Esophagus squamous epithelium (tissue), 5 donors: ENCODE measurements at places on chromosomes 13 and 19. TPM values are rescaled to one million over a fixed set of nuclear protein-coding genes. Genes with fewer than 3 reads are reported as not detected.

DNA sequence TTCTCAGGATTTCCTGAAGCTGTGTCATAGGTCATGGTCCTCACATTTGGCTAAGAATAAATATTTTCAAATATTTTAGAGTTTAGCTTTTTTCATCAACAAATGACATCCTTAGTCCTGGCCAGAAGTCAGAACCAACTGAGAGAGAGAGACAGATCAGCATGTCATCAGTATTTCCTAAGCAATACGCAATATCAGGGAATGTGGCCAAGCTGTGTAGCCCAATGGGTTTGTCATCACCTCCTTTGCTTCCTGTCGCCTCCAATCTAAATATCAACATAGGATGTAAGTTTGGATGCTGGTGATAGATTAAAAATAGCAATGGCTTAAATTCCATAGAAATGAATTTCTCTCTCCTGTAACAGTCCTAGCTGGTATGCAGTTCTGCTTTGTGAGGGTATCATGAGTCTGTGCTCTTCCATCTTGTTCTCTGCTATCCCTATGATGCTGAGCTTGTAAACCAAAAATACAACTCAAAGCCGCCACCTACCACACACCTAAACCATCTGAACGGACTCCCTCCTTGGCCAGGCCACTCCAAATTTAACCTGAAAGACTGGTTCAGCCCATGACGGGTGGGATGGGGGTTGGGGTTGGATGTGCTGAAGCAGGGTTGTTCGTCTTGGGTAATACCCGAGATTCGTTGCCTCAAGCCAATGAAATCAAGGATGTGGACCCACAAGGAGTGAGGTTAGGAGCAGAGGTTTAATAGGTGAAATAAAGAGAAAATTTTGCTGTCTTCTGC is 10.0 kb upstream of the IGSF23 start:
- no peak for DNase-seq
- H3K4me3 ChIP-seq, result no peak overlapping the region
- H3K36me3 ChIP-seq, result no peaks in the 10 kb centered on the region
- H3K27me3 ChIP-seq, result no peaks in the 10 kb centered on the region
- peaks cover 24% of the 10 kb centered on the region for H3K4me1 ChIP-seq

DNA sequence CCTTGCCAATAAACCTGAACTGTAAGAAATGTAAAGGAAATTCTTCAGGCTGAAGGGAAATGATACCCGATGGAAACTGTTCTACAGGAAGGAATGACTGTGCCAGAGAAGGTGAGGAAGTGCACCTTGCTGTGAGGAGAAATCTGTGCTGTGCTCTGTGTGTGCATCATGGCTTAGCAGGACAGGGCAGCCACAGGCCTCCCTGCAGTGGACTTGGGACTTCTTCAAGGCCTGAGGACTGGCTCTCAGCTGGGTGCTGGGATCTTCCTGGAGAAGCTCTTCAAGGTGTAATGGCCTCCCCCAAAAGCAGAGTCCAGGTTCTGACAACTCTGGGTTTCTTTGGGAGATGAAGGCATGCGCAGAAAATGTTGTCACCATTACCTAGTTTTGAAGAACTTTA is 145.1 kb downstream of the UQCRFS1 start:
- H3K27ac ChIP-seq, result no peak overlapping the region
- no peaks in the 10 kb centered on the region for H3K36me3 ChIP-seq
- no peaks in the 10 kb centered on the region for H3K27me3 ChIP-seq
- no peaks in the 10 kb centered on the region for H3K4me1 ChIP-seq

DNA sequence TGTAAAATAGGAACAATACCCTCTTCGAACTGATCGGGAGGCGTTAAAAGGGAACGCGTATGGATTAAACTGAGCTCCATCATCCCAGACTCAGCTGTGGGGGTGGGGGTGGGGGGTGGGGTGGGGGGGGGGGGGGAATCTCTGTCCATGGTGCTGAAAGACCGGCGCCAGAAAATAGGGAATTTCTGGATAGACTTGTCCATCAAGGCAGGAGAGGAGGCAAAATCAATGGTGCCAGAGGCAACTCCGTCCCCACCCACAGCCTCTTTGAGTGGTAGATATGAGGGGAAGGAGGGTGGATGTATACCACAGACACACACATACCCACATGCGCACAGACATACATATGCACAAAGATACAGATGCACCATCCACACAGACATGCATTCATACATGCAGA is 37.4 kb downstream of the ZNF787 start:
- DNase-seq, result no peak
- no peaks in the 10 kb centered on the region for H3K36me3 ChIP-seq
- H3K4me3 ChIP-seq, result no peak overlapping the region

- H3K4me3 ChIP-seq, result no peak overlapping the region
- no peaks in the 10 kb centered on the region for H3K36me3 ChIP-seq
- H3K27ac ChIP-seq, result no peak overlapping the region
- H3K27me3 ChIP-seq, result peaks cover 9% of the 10 kb centered on the region
- H3K4me1 ChIP-seq, result no peaks in the 10 kb centered on the region
Observed at GRCh38 chr13:48866249-48866648, 109.5 kb upstream of the FNDC3A start.

PSG11 gene
- total RNA-seq, result not detected

ZNF835 gene
- total RNA-seq, result 3.9 TPM
